ENCODE measurements at places on chromosomes 2 and 18.

GRCh38 chr2:1514391-1515072, 101.3 kb downstream of the TPO start:
- no peak for DNase-seq

DNA sequence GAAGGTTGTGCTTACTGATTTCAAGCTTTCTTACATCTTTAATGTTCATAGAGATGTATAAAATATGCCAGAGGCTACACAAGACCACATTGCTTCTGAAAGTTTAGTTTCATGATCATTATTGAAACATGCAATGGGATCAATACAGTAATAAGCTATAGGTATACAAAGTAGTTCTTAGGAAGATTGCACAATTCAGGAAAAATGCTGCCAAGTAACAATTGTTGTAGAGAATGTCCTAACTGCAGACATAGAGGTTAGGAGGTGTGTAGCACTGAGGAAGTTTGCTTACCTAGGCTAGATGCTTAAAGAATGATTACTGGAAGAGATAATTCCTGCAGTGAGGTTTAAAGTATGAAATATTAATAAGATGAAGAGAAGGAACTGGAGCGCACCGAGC, 259.5 kb upstream of the CYRIA start:
- DNase-seq: no peak

DNA sequence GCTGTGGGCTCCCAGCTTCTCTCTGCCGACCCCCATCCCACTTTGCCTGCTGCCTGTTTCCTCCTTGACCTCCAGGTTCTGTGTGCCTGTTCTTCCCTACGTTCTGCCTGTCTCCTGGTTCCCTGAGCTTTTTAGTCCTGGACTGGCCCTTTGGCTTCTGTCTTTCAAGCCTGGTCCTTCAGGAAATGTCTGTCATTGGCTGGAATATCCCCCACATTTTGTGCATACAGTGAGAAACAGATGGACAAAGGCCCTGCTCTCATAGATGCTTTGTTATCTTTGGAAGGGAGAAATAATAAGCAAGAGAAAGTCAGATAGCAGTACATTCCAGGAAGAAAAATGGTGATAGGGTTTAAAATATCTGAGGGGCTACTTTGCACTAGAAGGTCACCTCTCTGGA, 5.7 kb downstream of the MGAT5 start:
- no peak for DNase-seq

DNA sequence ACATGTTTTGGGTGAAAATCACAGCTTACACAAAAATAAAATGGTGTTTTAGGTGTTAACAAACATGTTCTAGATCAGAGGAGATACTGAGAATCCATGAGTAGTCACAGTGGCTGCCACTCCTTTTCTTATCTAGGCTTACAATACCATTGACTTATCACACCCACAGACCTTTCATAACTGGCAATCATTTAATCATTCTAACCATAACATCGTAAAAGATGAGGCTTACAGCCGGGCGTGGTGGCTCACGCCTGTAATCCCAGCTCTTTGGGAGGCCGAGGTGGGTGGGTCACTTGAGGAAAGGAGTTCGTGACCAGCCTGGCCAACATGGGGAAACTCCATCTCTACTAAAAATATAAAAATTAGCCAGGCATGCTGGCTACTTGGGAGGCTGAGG, 18.8 kb upstream of the SERPINB5 start:
- DNase-seq: no peak

- DNase-seq: no peak
Measured at GRCh38 chr2:47774567-47774966, 8.4 kb upstream of the MSH6 start.

GRCh38 chr2:174585657-174586252, 11.8 kb downstream of the WIPF1 start:
- DNase-seq: no peak

- DNase-seq: no peak
Measured at GRCh38 chr2:174595116-174595809, 2.3 kb downstream of the WIPF1 start.

- DNase-seq: no peak
Measured at GRCh38 chr2:84223191-84223590, 235.9 kb downstream of the SUCLG1 start.

DNA sequence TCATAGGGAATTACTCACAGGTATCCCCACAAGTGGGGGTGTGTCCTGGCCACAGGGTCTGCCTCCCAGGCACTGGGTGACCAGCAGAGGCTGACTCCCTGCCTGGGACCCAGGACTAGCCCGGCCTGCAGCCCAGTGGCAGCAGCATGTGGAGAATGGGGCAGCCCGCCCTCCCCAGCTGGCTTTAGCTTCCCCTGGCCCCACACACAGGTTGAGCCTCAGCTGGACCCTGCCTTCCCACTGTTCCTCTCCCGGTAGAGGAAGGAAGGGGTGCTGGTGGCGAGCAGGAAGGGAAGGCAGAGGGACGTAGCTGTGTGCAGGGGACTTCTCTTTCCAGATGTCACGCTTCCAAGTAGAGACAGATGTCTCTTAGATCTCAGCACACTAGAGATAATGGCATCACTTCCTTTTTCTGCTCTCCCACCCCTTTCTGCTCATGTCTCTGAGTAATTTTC, 51.4 kb downstream of the EMILIN2 start:
- no peak for DNase-seq

DNA sequence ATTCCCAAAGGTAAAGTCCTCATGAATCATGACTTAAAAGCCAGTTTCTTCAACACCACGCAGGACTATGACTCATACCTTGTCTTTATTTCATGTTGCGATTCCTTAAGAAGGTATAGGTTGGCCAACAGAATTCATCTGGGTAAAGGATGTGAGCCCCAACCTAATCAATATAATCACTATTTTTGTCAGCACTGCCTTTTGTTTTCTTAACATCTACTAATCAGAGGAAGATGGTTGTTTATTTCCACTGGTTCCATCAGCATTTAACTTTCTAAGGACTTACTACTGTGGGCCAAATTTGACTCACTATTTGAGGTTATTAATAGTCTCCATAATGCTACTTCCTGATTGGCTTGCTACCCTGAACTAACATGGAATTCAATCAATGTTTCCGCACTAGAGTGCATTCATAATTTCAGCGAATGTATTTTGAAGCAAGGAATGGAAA, 78.6 kb downstream of the SCG2 start:
- DNase-seq: no peak

DNA sequence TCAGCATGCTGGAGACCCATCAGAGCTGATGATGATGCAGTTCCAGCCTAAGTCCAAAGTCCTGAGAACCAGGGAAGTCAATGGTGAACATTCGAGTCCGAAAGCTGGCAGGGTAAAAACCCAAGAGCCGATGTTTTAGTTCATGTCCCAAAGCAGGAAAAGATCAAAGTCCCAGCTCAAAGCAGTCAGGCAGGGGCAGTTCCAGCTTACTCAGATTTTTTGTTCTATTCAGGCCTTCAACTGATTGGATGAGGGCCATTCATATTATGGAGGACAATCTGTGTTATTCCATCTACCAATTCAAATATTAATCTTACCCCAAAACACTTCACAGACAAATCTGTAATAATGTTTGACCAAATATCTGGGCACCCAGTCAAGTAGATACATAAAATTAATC, 38.3 kb downstream of the DSEL start:
- no peak for DNase-seq
